ENCODE measurements at places on chromosomes 1 and 21. TPM values are rescaled to one million over a fixed set of nuclear protein-coding genes. Genes with fewer than 3 reads are reported as not detected.
A peak's percentile ranks its signal among the peaks of the same experiment; 100 is the strongest.

DNA sequence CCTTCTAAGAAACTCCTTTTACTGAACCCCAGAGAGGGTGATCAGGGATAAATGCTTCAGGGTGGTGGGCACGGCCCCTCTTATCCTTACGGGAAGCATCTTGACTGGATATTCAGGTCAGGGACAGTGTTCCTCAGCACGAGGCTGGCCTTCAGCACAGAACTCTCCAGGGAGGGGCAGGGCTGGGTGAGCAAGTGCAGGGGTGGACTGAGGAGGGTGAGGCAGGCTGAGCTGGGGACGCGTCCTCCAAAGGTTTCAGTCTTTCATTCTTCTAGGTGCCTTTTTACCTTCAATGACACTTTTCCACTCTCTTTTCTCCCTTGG lies 52.3 kb downstream of the RASSF5 start:
- no peaks in the 10 kb centered on the region for H3K27me3 ChIP-seq
- no peak for DNase-seq
- peaks cover 63% of the 10 kb centered on the region for H3K36me3 ChIP-seq
- peaks cover 86% of the 10 kb centered on the region for H3K4me1 ChIP-seq
- peak overlapping the region; percentile 96 for H3K4me3 ChIP-seq

- H3K27me3 ChIP-seq, result no peaks in the 10 kb centered on the region
- no peak for DNase-seq
- no peak overlapping the region for H3K27ac ChIP-seq
- H3K4me3 ChIP-seq, result no peak overlapping the region
- no peaks in the 10 kb centered on the region for H3K36me3 ChIP-seq
Observed at GRCh38 chr21:46007492-46007868, 25.9 kb downstream of the COL6A1 start.

DNA sequence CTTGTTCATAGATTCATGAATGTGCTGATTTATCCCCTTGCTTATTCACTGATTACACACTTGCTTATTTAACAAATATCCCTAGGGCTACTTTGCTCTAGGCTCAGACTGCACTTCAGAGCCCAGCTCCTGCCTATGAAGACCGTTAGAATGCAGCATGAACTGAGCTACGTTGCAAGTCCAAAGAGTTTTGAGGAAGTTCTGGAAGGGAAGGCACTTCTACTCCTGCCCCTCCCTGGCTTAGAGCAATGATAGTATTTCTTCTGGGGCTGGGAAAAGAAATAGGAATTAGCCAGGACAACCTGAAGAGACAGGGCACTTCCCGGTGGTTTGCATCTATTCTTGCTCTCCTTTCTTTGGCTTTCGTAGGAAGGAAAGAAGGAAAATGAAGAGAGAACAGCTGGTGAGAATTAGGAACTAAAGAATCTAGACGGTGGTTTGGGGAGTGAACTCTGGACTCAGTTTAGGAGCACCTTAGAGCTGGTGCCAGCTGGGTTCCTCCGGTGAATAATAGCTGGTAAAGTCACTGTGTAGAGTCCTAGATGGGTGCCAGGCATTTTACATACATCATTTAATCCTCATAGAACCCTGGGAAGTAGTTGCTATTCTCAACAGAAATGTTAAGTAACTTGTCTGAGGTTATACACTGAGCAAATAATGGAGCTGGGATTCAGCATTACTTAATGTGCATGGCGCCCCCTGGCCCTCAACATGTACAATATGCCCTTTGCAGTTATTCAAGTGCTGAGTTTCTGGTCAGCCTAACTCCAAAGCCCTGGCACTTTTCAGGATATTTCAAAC lies 65.9 kb downstream of the NDUFS5 start:
- no peaks in the 10 kb centered on the region for H3K36me3 ChIP-seq
- no peaks in the 10 kb centered on the region for H3K27me3 ChIP-seq
- no peak overlapping the region for H3K4me3 ChIP-seq
- H3K27ac ChIP-seq, result no peak overlapping the region
- peaks cover 4% of the 10 kb centered on the region for H3K4me1 ChIP-seq

DNA sequence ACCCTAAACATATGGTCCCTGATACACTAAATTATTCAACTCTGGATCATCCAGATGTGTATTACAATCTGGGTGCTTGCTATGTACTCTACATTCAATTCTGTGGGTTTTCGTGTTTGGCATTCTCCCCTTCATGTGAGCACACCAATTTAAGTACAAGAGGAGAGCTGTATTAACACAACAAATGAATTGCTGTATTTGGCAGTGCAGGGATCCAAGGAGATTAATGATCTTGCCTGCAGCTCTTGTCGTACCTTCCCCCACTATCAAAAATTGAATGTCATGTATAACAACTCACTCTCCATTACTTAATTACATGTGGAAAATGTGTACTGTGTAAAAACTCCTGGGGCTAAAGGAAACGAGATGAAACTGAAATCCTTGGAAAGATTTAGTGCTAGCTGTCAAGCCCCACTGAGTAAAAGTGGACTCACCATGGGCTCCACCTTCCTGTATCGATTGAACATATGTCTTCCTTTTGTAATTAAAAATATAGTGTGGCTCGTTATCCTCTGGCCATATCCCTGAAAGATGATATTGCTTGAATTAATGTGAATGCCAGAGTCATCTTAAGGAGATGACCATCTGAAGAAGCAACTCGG lies 172.2 kb upstream of the L1TD1 start:
- no peak for DNase-seq
- H3K27ac ChIP-seq, result no peak overlapping the region
- no peak overlapping the region for H3K4me3 ChIP-seq
- H3K4me1 ChIP-seq, result no peaks in the 10 kb centered on the region

- no peaks in the 10 kb centered on the region for H3K36me3 ChIP-seq
- H3K4me3 ChIP-seq, result no peak overlapping the region
- H3K4me1 ChIP-seq, result peaks cover 30% of the 10 kb centered on the region
Observed at GRCh38 chr1:247407180-247407616, 8.8 kb upstream of the NLRP3 start.

The NBPF15 gene
- 62.9 TPM for total RNA-seq

Data from activated B cell treated with CpG ODN at 0.5 μM for 24 hours (primary cell).